Occipital lobe (tissue), 3 donors: ENCODE measurements at places on chromosomes 1 and 21.

DNA sequence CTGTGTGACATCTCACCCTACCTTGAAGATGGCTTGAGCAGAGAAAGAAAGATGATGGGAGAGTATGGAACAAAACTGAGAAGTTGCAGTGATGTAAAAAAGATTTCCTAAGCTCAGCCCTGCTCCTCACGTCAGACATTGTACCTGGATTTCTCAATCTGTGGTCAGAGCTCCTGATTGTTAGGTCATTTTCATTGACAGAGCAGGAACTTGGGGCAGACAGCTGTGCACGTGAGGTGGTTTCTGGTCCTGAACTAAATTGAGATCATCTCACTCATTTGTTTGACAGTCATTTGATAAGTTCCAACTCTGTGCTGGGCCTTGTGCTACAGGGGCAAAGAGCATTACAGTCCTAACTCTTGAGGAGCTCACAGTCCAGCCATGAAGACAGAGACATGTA lies 10.2 kb downstream of the TRAF3IP3 start:
- no peak for DNase-seq

- no peak for DNase-seq
Observed at GRCh38 chr1:70455291-70455690, 44.2 kb downstream of the CTH start.

DNA sequence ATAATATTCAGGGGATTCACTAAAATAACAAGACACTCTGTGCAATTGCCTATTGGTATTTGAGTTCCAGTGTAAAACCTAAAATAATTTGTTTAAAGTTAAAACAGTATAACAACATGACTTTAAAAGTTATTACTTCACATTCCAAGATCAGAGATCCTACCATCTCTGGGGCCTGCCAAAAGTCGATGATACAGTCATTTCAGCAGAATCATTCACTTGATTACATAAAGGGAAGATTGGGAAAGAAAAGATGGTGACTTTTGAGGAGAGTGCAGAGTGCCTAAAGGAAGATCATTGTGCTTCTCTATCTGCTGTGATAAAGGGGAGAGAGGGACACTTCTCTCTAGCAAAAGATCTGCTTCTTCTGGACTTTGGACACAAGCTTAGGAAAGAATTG lies 784.4 kb upstream of the ADGRL4 start:
- DNase-seq, result no peak

GRCh38 chr1:186559601-186560116 lies 98.7 kb upstream of the PDC start:
- no peak for DNase-seq

- DNase-seq, result no peak
Observed at GRCh38 chr1:48889082-48889481, 112.4 kb upstream of the BEND5 start.

- DNase-seq, result no peak
Observed at GRCh38 chr21:27225151-27225550, 258.3 kb upstream of the ADAMTS5 start.

DNA sequence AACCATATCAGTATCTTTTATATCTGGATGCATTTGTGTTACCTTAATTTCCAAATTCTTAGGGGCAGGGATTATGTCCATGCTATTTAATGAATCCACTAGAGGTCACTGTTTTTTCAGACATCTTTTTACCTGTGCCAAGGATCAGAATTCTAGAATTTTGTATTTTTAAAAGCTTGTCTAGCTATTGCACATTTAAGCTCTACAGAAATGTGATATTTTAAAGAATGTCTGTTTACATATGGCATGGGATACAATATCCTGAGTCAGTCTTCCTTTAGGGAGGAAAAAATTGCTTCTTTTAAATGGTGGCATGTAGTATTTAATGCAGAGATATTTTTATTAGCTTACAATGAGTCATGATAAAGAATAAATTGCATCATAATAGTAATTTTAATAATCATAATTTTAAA lies 11.3 kb downstream of the RPAP2 start:
- no peak for DNase-seq

DNA sequence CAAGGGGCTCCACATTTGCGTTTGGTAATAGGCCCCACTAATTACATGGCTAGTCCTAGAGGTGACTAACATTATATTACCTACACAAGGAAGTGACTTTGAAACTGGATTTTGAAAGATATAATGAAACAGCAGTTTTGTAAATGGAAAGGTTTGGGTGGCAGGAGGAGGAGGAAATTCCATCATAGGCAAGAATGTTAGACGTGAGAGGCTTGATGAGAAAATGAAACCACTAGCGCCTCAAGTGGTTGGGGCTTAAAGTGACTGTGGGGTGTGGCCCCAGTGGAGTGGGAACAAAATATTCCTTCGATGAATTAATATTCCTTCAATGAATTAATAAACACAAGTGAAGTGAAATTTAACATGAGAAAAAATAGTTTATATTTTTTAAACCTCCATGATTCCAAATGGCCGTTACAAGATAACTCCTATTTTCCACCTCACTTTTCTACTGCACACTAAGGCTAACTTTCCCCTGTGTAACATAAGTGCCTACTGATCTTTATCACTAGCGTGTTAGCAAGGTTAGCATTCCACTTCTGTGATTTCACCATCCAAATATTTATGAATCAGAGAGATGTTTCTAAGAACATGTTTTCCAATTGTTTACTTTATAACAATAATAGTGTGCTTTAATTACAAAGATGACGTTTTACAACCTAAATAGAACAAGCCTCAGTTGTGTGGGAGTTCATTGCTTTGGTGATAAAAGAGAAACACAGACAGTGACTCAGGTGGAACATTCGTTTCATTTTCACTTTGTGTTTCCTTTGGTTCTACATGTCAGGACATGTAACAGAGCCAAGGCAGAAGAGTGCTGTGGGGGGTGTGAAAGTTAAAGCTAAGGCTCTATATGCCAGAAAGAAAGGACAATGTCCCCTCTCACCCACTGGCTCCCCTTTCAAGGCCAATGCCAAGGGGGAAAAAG lies 12.5 kb upstream of the ATF3 start:
- no peak for DNase-seq

- DNase-seq, result no peak
Observed at GRCh38 chr1:235710687-235711086, 61.1 kb upstream of the GNG4 start.

DNA sequence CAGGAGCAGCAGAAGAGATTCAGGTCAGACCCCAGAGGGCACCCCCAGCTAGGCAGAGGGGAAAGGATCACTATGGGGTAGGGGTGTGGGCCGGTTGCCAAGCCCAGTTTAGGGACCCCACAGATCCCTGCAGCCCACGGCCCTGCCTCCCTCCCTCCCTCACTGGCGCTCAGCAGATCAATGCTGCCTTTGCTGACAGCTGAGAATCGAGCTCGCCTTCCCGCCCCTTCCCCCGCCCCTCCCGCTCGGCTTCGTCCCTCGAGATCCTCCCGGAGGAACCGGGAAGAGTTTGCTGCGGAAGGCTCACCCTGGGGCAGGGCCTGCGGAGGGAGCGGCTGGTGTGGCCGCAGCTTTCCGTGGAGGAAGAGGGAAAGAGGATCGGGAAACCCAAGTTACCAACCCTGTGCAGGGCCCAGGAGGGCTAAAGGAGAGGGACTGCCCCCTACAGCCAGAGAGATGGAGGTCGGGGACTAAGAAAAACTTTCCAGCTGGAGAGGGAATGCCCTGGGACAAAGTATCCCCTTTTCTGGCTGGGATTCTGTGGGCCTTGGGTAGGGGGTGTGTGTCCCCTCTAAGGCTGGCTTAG lies 1.1 kb upstream of the KCNQ4 start:
- no peak for DNase-seq

DNA sequence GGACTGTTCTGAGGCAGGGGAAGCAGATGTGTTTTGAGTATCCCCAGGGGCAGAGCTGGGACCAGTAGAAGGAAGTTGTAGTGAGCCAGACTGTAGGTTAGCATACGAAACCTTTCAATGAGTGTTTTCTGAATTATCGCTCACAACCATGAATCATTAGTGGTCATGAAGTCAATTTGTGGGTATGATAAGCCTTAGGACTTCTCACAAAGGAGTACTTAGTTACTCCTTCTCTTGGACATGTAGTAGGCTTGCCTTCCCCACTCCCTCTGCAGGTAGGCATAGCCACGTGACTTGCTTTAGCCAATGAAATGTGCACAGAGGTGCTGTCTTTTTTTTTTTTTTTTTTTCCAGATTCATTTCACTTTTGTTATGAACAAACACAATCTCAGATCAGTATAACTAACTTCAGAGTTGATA lies 23.9 kb upstream of the FAAH start:
- no peak for DNase-seq

- no peak for DNase-seq
Observed at GRCh38 chr1:8477166-8477982, 159.5 kb downstream of the SLC45A1 start.
